ENCODE measurements at places on chromosomes 12 and 14.

GRCh38 chr12:39831587-39832315 is 212.1 kb upstream of the ABCD2 start:
- DNase-seq = no peak

DNA sequence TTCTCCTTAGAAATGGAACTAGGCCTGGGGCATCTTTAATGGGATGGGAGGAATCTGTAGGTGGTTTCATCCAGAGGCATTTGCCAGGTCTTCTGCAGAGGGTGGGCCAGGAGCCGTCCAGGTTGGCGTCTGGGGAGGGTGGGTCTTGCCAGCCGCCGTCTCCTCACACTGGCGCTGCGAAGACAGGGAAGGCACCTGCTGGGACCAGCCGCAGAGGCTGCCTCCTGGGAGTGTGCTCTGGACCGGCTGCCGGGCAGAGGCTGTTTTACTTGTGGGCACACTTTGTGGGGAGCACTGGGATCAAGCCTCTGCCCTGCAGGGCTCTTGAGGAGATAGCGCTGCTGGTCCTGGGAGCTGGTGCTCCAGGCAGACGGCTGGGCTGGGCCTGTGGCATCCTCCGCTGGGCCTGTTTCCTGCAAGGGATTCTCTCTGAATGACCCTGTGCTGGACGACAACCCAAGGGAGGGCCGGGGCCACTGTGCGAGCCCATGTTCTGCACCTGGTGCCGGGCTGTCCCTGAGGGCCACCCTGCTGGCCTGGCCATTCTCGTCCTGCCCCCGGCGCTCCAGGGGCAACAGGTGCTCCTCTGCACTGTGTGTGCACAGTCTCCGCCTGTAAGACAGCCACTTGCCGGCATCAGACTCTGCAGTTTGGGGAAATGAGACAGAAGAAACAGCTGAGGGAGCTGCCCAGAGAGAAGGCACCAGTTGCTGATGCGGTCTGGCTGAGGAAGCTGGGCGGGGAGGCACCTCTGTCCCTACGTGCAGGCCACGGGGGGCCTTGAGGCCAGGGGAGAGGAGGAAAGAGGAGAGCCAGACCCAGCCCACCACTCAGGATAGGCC is 10.0 kb upstream of the TEX22 start:
- DNase-seq = no peak

DNA sequence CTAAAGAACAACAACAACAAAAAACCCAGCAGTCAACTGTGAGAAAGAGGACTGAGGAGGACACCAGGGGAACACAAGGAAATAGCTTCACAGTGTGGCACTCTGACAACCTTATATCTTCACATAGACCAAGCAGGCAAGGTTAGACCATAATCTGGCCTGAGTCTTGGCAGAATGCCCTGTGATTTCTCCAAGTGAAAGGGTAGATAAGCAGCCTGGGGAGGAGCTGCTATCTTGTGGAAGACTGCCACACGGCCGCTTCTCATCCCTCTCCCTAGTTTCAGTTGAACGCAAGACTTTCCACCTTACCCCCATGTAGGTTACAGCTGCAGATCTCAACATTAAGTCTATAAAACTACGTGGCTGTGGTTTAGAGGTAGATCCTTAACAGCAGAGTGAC is 3.7 kb downstream of the SLC25A21 start:
- DNase-seq = no peak

- no peak for DNase-seq
These were observed 8.0 kb downstream of the USP44 start for GRCh38 chr12:95543305-95543704.

DNA sequence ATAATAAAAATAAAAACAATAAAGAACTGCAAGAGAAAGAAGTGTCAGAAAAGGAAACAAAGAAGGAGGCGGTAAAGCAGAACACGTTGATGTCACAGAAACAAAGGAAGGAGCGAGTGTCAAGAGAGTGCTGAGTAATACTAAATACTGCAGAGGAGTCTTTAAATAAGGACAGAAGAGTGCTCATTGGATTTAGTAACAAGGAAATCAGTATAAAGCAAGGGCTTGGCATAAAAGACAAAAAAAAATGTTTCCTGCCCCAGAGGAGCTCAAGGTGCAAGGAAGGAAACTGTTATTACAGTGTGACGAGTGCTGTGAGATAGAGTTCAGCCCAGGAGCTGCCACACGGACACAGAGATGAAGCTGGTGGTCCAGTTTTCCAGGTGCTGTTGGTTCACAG is 8.4 kb upstream of the TUBA1A start:
- DNase-seq = no peak
